ENCODE measurements at places on chromosomes 13 and 19.
A peak's percentile ranks its signal among the peaks of the same experiment; 100 is the strongest.

- peak; percentile 68 for DNase-seq
- H3K27me3 ChIP-seq, result no peaks in the 10 kb centered on the region
- H3K4me1 ChIP-seq, result peaks cover 37% of the 10 kb centered on the region
- H3K4me3 ChIP-seq, result no peak overlapping the region
- H3K27ac ChIP-seq, result peak overlapping the region; percentile 30
These were observed 52.0 kb downstream of the SLC7A1 start for GRCh38 chr13:29543230-29544215.

DNA sequence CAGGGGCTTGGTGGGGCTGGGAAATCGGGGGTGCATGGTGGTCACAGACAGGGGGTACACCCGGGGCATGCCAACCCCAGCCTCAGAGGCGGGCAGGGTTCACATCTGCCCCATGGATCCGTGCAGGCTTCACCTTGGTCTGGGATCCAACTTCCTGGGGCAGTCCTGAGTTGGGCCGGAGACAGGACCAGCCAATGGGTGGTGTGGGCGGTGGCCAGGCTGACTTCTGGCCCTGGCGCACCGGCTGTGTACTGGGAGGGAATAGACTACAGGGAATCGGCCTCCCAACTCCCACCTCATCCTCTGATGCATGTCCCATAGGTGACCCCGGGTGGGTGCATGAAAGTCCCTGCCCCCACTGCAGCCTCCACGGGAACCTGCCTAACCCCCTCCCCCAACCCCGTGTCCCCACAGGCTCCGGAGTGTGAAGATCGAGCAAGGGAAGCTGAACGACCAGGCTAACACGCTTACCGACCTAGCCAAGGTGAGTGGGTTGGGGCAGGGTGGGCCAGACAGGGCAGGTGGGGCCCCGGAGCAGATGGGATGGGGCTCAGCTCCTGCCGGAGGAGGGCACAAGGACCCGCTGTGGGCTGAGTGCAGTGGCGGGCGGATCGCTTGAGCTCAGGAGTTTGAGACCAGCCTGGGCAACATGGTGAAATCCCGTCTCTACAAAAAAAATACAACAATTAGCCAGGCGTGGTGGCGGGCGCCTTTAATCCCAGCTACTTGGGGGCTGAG lies 14.7 kb upstream of the ARRDC2 start:
- no peaks in the 10 kb centered on the region for H3K4me1 ChIP-seq
- no peaks in the 10 kb centered on the region for H3K27me3 ChIP-seq
- no peak overlapping the region for H3K27ac ChIP-seq
- DNase-seq, result no peak

GRCh38 chr19:10049626-10050025 lies 36.3 kb downstream of the RDH8 start:
- no peaks in the 10 kb centered on the region for H3K36me3 ChIP-seq
- no peaks in the 10 kb centered on the region for H3K4me1 ChIP-seq
- DNase-seq, result no peak
- H3K27me3 ChIP-seq, result no peaks in the 10 kb centered on the region

- peak; percentile 1 for DNase-seq
- H3K27me3 ChIP-seq, result no peaks in the 10 kb centered on the region
- no peak overlapping the region for H3K4me3 ChIP-seq
- no peak overlapping the region for H3K27ac ChIP-seq
These were observed 402.3 kb downstream of the DACH1 start for GRCh38 chr13:71464686-71465085.

- no peak overlapping the region for H3K27ac ChIP-seq
- peaks cover 3% of the 10 kb centered on the region for H3K27me3 ChIP-seq
- peak; percentile 45 for DNase-seq
- no peaks in the 10 kb centered on the region for H3K36me3 ChIP-seq
These were observed 6.1 kb upstream of the OXGR1 start for GRCh38 chr13:97000295-97000925.

GRCh38 chr13:97068151-97068550 lies 73.9 kb upstream of the OXGR1 start:
- H3K36me3 ChIP-seq, result no peaks in the 10 kb centered on the region
- H3K4me1 ChIP-seq, result peaks cover 8% of the 10 kb centered on the region
- no peaks in the 10 kb centered on the region for H3K27me3 ChIP-seq
- H3K4me3 ChIP-seq, result no peak overlapping the region

- H3K27ac ChIP-seq, result no peak overlapping the region
- no peaks in the 10 kb centered on the region for H3K4me1 ChIP-seq
- H3K4me3 ChIP-seq, result no peak overlapping the region
- H3K27me3 ChIP-seq, result no peaks in the 10 kb centered on the region
- no peak for DNase-seq
- peaks cover 5% of the 10 kb centered on the region for H3K36me3 ChIP-seq
These were observed 29.0 kb downstream of the CARS2 start for GRCh38 chr13:110676595-110677587.

GRCh38 chr13:45781553-45782326 lies 69.8 kb downstream of the SIAH3 start:
- peak; percentile 17 for DNase-seq
- no peaks in the 10 kb centered on the region for H3K27me3 ChIP-seq
- no peak overlapping the region for H3K4me3 ChIP-seq
- H3K36me3 ChIP-seq, result no peaks in the 10 kb centered on the region

DNA sequence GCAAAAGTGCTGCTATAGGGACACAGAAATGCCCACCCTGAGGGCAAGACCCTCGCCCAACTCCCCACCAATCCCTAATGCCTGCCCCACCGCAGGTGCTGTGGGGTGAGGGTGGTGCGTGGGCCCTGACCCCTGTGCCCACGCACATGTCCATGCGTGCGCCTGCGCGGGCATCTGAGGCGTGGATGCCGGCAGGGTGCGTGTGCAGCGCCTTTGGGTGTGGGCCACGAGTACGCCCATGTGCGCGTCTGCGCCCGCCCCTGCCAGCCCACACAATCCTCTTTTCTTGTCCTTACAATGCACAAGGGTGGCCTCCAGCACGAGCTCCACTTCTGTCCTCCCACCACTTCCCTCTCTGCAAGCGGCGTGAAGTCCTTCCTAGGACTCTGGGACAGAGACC lies 14.3 kb downstream of the FUT6 start:
- no peaks in the 10 kb centered on the region for H3K27me3 ChIP-seq
- H3K36me3 ChIP-seq, result no peaks in the 10 kb centered on the region
- no peak overlapping the region for H3K4me3 ChIP-seq
- peaks cover 13% of the 10 kb centered on the region for H3K4me1 ChIP-seq

DNA sequence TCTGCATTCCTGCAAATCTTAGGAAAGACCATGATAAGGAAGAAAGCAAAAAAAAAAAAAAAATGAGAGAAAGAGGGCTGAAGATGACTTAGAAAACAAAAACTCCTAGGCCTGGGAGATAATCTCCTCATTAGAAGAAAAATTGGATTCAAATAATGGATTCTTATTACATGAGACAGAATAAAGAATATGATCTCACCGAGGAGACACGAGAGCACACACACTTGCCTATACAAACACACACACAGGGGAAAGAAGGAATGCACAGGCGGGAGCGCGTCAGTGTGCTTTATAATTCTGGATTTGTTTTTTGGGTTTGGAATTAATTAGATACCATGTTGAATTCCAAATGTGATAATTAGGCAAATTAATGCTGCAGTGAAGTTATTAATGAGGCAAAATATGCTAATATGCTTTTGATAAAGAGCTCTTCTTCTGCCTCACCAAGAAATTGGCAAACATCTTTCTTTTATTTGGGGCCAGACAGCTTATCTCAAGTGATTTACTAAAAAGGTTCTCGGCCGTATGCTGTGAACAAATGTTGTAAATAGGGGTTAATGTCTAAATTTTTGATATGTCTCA lies 36.1 kb upstream of the PCDH8 start:
- no peak overlapping the region for H3K27ac ChIP-seq
- no peaks in the 10 kb centered on the region for H3K4me1 ChIP-seq
- no peaks in the 10 kb centered on the region for H3K36me3 ChIP-seq
- no peak overlapping the region for H3K4me3 ChIP-seq

DNA sequence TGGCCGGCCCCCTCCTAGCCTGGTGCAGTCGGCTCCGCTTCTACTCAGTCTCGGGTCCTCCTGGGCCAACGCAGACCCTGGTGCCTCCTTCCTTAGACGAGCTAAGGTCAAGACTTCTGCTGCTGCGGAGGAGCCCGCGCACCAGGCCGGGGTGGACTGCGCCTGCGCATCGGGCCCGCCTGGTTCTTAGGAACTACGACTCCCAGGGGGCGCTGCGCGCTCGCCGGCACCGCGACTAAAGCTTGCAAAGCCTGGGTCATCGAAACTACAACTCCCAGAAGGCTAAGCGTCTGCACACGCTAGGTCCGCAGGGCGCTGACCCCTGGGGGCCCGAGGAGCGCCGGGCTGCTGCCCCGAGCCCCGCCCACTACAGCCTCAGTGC lies at the start of gene ZNF835:
Gene ZNF835, minus strand, starts transcription at position 145 of the 382 bp plus-strand sequence. CDS start 6,559 bp downstream, outside the sequence.
- no peaks in the 10 kb centered on the region for H3K36me3 ChIP-seq
- DNase-seq, result no peak
- H3K4me3 ChIP-seq, result peak within 1 kb of the TSS; percentile 10
- H3K27me3 ChIP-seq, result no peaks in the 10 kb centered on the region
- H3K4me1 ChIP-seq, result no peaks in the 10 kb centered on the region

DNA sequence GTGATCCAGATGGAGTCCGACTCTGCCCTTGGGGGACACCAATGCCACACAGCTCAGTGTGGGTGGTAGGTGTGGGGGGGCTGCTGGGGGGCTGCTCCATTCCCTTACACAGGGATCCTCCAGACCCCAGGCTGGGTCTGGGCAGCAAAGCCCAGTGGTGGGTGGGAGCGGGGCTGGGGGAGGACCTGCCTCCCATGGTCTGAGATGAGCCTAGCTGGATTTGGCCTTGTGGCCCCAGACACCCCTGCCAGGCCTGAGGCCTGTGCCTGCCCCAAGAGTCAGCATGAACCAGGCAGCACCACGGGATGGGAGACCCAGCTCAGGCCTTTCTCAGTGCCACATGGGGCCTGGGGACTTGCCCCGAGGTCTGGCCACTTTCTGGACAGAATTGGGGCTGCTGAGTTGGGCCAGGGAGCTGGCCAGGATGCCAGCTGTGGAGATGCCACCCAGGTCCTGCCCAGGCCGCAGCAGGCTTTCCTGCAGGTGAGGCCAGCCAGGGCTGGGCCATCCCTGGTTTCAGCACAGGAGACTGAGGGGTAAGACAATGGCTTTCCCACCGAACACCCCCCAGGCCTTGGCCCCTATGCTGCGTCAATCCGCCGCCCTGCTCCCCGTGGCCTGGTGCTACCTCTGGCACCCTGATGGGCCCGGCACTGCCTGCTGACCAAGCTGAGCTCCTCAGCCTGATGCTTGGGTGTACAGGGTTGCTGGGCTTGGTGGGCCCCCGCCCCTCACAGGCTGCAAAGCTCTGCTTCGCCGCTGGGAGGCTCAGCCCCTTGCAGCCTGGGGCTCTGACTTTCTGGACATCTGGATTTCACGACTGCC lies 24.2 kb downstream of the CEBPG start:
- no peak overlapping the region for H3K27ac ChIP-seq
- H3K36me3 ChIP-seq, result no peaks in the 10 kb centered on the region
- no peak for DNase-seq

All from astrocyte (in vitro differentiated cells and primary cell).